GM13977 (cell line): ENCODE measurements at places on chromosomes 6 and 20.
A peak's percentile ranks its signal among the peaks of the same experiment; 100 is the strongest.

DNA sequence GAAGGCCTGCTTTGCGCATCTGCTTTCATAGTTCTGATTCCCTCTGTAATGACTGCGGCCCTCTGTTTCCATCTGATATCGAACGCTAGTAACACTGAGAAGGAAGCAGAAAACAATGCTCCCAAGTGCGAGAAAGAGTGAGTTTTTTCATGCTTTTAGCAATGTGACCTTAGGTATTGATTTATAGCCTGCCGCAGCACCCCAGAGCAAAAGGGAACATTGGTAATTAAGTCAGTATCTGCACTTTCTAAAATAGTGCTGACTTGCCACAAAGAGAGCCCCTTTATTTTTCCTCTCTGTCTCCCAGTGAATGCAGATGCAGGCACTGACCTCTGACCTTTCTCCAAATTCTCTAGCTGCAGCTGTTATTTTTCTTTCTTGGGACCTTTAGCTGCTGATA lies 129.8 kb downstream of the HDGFL1 start:
- no peak for DNase-seq

DNA sequence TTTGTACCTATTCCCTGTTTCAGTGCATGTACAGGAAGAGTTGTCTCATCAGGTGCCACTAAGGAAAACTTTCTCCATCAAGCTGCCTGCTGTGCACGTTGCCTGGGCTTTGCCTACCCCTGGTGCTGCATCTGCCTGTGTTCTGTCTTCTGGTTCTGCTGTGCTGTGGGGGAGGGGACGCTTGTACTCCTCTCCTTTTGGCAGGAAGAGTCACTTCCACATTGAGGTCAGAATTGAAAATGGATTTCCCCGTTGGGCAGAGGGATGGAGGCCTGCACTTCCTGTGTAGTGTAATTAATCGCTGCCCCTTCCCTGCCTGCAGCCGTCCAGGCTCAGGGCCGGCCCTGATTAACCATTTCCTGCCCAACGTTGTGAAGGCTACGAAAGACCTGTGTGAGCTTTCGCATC lies 153.3 kb downstream of the SCML4 start:
- no peak for DNase-seq

DNA sequence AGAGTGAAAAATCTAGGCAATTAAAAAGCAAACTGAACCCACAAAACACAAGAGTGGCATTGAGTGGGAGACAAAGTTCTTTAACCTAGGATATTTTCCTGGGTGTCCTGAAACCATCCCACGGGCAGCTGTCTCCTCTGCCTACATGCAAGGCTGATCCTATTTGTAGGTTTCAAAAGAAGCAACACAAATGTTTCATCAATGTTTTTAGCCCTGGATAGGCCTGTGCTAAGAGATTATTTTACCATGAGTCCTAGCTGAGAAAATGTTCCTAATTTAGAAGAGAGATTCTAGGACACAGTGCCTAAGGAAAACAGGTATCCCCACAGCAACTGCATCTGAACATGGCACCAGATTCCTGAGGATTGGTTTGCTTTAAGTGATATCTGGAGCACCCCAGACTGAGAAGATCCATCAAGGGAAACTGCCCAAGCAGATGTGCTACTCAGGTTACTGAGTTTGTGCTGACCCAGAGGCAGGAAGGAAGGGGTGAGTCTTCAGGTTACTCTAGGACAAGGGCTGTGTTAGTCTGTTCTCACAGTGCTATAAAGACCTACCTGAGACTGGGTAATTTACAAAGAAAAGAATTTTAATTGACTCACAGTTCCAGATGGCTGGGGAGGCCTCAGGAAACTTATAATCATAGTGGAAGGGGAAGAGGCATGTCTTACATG lies 111.6 kb upstream of the UST start:
- no peak for DNase-seq

- DNase-seq = no peak
Observed at GRCh38 chr20:62518911-62519310, 43.1 kb upstream of the GATA5 start.

GRCh38 chr6:34561227-34561530 lies 5.0 kb upstream of the SPDEF start:
- no peak for DNase-seq

- no peak for DNase-seq
Observed at GRCh38 chr6:42140032-42140431, 2.4 kb downstream of the C6orf132 start.

DNA sequence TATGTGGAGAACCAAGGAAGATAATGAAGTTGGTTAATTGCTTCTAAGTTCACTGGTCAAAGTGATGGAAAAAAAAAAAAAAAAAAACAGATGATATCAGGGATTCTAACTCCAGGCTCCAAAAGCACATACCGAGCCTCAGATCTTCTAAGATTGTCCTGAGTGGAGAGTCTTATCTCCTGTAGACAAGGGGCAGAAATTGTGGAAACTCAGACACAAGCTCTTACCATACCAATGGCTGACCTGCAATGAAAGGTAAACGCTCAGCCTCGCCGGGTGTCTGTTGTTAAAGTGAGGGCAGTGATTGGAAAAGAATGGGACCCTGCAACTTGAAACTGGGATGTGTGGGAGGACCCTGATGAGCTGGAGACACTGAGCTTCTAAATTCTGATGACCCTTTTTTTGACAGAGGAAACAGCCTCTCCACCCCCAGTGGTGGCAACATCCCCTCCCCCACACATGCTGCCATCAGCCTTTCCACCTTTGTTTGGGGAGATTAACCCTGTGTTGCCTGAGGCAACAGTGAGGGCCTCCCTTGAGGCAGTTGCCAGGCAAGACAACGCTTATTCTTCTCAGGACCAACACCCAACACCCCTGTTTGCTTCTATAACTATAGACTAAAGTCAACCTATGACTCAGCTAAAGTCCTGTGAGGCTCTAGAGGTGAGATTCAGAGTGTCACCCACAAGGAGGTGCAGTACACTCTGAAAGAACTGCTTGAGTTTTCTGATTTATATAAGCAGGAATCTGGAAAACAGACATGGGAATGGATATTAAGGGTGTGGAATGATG lies 154.0 kb downstream of the THBS2 start:
- no peak for DNase-seq

- DNase-seq = no peak
Observed at GRCh38 chr6:121383478-121383877, 49.2 kb upstream of the TBC1D32 start.

GRCh38 chr6:111598181-111598580 lies 7.5 kb downstream of the TRAF3IP2 start:
- no peak for DNase-seq

GRCh38 chr6:87220997-87221396 lies 65.6 kb downstream of the ZNF292 start:
- no peak for DNase-seq

GRCh38 chr6:11605507-11605905 lies 68.0 kb downstream of the TMEM170B start:
- DNase-seq = no peak

- peak; percentile 56 for DNase-seq
Observed at GRCh38 chr6:90284236-90285041, 12.2 kb downstream of the BACH2 start.

DNA sequence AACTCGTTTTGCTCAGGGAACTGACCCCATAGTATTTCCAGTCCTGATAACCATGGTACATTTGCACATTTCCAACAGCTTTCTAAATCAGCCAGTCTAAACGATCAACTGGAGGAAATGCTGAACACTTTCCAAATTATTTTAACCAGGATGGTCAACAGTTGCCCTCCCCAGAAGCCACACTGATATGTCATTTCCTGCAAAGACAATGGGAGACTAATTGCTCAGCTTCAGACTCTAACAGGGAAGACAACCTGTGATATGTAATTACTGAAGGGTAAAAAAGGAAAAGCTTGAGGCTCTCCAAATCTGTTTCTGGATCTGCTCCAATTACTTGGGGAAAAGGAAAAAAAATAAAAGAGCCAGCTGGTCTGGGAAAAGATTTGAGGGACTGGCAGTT lies 88.8 kb downstream of the FYN start:
- no peak for DNase-seq

- DNase-seq = no peak
Observed at GRCh38 chr6:6695625-6696276, 107.2 kb downstream of the LY86 start.

GRCh38 chr6:160254467-160255312 lies 3.9 kb downstream of the SLC22A2 start:
- DNase-seq = no peak

DNA sequence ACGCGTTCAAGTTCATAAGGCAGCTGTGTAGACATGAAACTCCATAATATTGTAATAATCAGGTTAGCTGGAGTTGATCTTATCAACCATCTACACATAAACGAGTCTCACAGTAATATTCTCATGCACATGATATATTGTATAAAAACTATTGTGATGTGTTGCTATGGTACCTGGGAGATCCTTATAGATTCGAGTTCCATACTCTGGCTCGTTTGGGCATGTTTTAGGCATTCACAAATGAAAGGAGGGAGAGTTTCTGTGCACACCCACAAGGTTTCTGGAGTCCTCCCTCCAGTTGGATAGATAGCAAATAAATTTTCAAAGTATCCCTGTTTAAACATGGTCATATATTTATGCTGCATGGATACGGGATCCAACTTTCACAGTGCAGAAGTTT lies 567.5 kb upstream of the SLC35B3 start:
- DNase-seq = no peak

DNA sequence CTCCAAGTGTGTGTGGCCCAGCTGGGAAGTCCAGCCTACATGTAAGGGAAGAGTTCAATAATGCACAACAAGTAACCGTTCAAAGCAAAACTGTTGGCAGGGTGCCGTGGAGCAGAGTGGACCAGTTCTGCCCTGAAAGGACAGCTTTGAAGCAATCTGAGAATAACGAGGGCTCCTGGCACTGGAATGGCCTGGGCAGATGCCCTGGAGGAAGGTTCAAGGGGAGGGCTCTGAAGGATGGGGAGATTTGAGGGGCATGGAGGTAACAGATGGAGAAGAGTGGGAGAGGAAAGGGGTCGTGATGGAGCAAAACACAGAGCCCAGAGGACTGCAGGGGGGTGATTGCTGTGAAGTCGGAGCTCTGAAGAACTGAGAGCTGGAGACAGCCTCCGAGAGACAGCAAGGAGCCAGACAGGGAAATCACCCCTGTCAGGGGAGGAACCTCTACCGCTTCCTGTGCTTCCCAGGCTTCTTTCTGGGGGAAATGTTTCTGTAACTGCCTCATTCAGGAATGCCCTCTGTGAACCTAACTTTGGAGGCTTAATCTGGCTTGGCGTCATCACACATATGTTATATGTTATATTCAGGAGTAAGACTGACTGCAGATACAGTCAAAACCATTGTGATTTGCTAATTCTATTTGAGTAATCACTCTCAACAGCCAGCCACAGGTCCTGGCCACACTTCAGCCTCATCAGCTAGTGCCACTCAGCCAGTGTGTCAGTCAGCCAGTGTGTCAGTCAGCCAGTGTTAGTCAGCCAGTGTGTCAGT lies 41.2 kb downstream of the ZC3H12D start:
- no peak for DNase-seq

GRCh38 chr6:30463651-30464618 lies 25.4 kb upstream of the HLA-E start:
- DNase-seq = no peak

DNA sequence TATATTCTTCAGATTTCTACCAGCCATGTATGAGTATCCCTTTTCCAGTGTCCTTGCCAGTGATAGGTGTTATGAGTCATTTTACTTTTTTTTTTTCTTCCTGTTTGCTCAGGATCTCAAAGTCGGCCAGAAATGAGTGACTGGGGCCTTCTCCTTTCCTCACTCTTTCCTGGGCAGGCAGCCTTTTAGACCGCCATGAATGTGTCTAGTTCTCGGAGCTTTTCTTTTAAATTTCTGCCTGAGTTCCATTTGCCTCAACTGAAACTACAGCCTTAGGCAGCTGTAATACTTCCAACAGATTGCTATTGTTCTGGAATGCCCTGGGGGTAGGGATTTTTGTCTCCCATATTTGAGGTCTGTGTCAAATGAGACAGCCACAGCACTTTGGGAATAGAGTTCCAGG lies 83.7 kb downstream of the STXBP5 start:
- no peak for DNase-seq

DNA sequence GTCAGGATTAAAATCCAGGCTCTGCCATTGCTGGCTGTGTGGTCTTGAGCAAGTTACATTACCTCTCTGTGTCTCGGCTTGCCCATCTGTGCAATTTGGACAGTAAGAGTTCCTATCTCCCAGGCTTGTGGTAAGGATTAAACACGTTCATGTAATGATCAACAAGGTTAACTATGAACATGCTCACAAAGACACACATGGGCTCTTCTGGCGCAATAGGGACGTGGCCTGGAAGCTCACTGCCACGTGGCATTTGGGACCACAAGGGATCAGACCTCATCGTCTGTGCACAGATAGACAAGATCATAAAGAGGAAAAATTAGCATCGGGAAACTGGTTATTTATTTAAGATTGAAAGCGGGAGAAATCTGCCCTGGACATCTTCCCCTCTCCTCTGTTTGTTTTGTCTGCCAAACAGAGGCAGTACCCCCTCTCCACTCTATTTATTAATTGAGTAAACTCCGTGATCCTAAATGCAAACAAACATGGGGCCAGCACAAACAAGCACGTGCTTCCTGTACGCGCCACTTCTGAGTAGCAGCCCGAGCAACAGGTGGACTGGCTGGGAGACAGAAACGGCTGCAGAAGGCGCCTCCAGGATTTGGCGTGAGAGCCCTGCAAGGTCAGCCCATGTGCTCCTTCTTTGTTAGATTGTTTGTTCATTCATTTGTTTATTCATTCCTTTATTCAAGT lies 95.0 kb downstream of the CDH26 start:
- DNase-seq = no peak

GRCh38 chr6:31441365-31442267 lies 38.2 kb downstream of the MICA start:
- peak; percentile 75 for DNase-seq
